ENCODE measurements at places on chromosomes 5 and 9.

GRCh38 chr5:137666901-137667300 lies 69.0 kb downstream of the KLHL3 start:
- DNase-seq = no peak

DNA sequence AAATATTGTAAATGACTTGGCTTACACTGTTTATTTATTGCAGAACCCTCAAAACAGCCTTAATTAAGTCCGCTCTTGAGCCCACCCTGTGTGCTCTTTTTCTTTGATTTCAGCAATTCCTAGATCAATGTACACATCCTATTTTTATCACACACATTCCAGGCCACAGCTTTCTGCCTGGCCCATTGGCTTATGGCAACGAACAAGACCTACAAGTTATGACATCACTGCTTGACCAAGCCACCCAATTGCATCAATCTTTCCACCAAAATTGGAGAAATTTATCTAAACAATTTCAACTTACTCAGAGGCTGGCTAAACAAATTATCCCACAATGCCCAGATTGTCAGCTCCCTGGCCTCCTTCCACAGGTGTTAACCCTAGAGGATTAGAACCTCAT lies 158.4 kb downstream of the CPLANE1 start:
- DNase-seq = no peak

GRCh38 chr5:159005062-159005461 lies 94.7 kb downstream of the EBF1 start:
- DNase-seq = no peak

- peak; percentile 69 for DNase-seq
These were observed 421.6 kb upstream of the SGCD start for GRCh38 chr5:155905364-155905763.

DNA sequence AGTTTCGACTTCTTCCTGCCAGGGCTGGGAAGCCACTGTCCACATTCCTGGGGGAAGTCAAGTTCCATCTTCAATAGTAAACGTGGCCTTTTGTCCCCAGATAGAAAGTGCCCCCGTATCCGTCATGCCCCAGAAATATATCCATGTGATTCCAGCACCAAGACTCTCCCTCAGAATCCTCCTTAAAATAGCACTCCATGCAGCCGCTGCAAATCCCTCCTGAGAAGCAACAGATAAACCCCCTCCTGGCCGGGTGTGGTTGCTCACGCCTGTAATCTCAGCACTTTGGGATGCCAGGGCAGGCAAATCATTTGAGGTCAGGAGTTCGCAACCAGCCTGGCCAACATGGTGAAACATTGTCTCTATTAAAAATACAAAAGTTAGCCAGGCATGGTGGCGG lies 126.1 kb downstream of the OLFM1 start:
- no peak for DNase-seq

GRCh38 chr9:109411798-109412352 lies 86.2 kb downstream of the PTPN3 start:
- DNase-seq = peak; percentile 38

DNA sequence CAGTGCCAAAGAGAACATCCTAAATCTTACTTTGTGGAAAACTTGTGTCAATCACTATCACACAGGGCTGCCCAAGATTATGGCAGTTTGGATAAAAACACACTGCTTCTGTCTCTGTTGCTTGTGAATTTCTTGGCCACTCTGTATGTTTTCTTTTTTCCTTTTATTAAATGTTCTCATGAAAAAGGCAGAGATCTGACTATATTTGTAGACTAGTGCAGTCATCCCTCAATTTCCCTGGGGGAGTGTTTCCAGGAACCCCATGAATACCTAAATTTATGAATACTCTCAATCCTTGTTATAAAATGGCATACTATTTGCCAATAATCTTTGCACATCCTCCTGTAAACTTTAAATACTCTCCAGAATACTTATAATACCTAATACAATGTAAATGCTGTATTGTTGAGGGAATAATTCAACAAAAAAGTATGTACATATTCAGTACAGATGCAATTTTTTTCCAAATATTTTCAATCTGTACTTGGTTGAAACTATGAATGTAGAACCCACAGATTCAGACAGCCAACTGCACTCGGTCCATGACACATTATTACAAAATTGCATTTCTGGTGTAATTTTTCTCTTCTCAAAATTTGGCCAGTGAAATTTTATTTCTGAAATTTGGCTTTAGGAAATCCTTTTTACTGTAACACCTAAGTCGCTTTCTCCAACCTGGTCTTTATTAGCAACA lies 391.9 kb upstream of the PRR16 start:
- DNase-seq = no peak

DNA sequence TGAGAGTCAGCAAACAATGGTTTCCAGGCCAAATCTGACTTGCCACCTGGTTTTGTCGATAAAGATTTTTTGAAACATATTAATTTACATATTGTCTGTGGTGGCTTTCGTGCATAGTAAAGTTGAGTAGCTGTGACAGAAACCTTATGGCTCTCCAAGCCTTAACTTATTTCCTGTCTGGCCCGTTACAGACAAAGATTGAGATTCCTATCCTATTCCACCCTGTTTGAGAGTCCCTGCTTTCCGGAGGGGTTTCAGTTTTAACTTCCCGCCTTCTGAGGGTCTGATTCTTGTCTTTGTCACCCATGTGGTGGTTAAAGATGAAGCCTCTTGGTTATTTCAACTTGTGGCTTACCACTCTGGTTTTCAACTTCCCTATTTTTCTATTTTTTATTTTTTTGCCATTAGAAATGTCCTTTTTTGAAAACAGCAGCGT lies 11.4 kb downstream of the OTULIN start:
- no peak for DNase-seq

- no peak for DNase-seq
These were observed 241.5 kb upstream of the DMRT1 start for GRCh38 chr9:600006-600405.

DNA sequence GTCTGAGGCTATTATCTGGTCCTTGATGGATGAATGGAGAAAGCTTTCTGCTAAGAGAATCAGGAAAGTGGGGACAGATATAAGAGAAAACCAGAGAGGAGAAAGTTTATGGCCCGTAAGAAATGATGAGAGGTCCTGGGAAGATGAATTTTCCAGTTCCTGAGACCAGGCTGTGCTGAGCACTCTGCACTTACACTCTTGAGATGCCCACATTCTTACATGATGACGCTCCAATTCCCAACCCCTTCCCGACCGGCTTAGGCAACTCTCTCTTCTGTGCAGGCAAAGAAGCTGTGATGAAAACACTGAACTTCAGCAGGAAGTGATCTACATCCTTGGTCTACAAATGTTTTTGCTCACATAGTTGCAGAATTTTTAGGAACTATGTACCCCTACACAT lies 417.0 kb downstream of the ARHGEF28 start:
- peak; percentile 83 for DNase-seq

DNA sequence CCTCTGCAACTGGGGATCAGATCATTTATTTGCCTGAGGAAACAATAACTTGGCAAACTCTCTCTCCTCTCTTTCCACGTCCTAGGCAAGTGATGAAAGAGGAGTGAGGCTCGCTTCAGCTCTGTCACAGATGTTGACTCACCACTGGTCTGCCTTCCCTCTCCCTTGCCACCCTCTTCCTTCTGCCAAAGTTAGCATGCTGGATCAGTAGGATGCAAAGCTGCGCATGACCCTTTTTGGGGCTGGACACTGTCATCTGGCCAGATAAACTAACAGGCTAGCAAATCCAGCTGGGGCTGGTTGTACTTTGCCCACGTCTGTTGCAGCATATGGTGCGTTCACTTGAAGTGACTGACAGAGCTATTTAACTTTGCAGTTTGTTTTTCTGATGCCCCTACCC lies 36.2 kb upstream of the SMARCA2 start:
- DNase-seq = peak; percentile 63

DNA sequence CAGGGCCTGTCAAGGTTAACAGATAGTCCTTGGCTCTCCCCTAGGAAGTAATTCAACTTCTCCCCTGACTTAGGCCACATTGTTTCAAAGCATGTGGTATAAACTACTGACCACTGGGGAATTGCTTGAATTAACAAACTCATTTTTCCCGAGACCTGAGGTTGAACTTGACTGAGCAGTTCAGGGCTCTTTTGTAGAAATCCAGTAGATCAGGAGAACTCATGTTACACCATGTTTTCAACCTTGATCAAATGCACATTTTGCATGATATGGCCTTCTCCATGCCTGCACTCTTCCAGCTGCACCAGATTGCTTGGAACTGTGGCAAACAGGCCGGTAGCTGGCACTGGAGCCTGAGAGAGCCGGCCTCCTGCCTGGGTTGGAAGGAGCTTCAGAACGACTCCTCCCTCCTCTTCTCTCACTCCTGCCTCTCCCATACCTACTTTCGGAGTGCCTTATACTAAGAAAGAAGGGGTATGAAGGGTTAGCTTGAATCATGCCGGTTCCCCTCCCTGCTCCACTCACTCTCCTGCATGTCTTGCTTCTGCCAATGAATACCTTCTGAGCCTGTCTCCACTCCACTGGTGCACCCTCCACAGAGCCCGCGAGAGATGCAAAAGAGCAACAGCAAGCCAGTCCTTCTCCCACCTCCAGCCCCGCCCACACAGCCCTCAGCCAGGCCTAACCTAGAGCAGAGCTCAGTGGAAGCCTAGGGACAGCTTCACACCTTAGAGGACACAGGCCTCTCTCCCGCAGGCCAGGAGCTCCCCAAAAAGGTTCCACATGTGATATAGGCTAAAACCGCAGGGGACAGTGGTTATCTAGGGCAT lies 159.4 kb downstream of the MACROH2A1 start:
- DNase-seq = peak; percentile 28

DNA sequence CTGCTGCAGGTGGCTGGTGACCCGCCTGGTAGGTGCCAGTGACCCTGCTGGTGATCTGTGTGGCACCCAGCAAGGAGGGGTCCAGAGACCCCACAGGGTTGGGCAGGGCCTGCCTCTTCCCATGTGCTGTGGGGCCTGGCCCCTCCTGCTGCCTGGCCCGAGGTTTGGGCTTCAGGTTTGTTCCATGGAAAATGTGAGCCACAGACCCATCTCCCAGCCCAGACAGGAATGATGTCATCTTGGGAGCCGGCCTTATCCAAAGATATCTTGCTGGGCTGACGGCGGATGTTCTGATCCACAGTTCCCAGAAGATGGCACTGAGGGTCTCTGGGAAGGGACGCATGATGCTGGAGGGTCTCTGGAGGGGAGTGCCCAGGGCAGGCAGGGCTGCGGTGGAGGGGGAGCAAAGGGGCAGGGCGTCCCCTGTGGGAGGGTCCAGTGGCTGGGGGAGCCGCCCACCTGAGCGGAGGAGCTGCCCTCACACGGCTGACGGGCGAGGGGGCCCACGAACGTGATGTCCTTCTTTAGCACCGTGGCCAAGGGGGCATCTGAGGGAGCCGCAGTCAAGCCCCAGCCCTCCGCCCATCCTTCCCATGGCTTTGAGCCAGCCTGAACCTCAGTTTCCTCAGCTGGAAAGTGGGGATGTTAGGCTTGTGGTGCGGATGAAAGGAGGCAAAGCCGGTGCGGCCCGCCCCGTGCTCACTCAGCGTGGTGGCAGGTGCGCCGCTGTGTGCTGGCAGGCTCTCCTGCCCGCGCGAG lies 68.1 kb downstream of the COL5A1 start:
- peak; percentile 44 for DNase-seq

All from fibroblast of skin of abdomen (primary cell).